Liver (tissue), 10 donors: ENCODE measurements at places on chromosomes 2 and 18.

GRCh38 chr2:51031021-51031780, 731 bp downstream of the NRXN1 start:
- H3K4me3 ChIP-seq = no peak overlapping the region
- no peak for DNase-seq

DNA sequence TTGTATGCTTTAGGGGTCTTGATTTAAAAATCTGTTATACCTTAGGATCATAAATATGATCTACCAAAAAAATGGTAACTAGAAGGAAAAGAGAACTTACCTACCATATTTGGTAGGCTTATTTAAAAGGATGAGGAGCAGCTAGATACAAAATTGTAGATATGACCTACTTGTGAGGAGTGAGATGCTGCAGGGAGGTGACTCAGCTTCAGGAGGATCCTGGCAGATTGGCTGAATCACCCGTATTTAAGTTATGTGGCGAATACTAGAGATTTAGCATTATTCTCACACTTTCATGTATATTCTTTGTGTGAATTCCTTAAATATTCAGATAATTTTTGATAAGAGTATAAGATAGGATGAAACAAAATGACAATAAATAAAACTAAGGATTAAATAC, 657.3 kb upstream of the LINC00305 start:
- H3K4me1 ChIP-seq = no peaks in the 10 kb centered on the region
- no peak overlapping the region for H3K27ac ChIP-seq
- peaks cover 4% of the 10 kb centered on the region for H3K27me3 ChIP-seq
- no peak overlapping the region for H3K4me3 ChIP-seq

DNA sequence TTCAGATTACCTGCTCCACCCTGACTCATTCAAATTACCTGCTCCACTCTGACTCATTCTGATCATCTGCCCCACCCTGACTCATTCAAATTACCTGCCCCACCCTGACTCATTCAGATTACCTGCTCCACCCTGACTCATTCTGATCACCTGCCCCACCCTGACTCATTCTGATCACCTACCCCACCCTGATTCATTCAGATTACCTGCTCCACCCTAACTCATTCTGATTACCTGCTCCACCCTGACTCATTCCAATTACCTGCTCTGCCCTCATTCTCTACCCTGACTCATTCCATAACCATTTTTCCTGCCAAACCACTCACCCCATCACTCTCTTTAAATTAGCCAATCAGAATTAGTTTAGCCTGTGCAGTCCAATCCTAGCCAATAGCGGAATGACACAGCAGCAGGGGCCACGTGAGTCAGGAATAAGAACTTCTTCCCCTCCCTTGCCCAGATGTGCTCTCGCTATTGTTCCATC, 26.2 kb downstream of the CFAP53 start:
- no peak overlapping the region for H3K27ac ChIP-seq
- H3K4me3 ChIP-seq = no peak overlapping the region
- no peaks in the 10 kb centered on the region for H3K27me3 ChIP-seq
- no peaks in the 10 kb centered on the region for H3K36me3 ChIP-seq

DNA sequence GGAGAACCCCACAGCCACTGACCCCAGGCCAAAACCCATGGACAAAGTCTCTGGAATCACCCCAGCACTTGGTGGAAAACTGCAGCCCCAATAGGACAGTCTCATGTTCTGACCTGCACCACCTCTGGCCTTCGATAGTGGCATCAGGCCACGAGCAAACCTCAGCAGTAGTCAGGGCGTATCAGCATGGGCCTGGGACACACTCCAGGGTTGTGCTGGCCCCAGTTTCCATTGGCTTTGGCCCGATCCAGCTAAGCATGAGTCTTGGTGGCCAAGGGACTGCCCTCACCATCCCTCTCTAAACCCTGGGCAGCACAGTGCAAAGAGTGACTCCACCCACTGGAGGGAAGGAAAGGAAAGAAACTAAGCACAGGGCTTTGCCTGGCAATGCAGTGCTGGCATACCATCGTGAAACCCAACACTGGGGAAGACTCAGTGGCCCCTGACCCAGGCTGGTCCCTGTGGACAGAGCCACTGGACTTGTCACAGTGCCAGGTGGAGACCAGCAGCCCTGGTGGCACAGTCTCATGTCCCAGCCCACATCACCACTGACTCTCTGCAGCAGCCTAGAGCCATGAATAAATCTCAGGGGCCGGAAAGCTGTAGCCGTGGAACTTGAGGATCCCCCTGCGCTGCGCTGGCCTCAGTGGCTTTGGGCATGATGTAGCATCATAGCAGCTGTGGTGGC, 46.3 kb downstream of the ZNF519 start:
- H3K4me1 ChIP-seq = no peaks in the 10 kb centered on the region
- no peak overlapping the region for H3K4me3 ChIP-seq
- H3K27ac ChIP-seq = no peak overlapping the region
- no peaks in the 10 kb centered on the region for H3K36me3 ChIP-seq
- H3K27me3 ChIP-seq = peaks cover 4% of the 10 kb centered on the region
- no peak for DNase-seq
